EL (cell line): ENCODE measurements at places on chromosomes 3 and 15.

- DNase-seq: peak; percentile 50
Observed at GRCh38 chr3:188037195-188037718, 116.7 kb upstream of the LPP start.

DNA sequence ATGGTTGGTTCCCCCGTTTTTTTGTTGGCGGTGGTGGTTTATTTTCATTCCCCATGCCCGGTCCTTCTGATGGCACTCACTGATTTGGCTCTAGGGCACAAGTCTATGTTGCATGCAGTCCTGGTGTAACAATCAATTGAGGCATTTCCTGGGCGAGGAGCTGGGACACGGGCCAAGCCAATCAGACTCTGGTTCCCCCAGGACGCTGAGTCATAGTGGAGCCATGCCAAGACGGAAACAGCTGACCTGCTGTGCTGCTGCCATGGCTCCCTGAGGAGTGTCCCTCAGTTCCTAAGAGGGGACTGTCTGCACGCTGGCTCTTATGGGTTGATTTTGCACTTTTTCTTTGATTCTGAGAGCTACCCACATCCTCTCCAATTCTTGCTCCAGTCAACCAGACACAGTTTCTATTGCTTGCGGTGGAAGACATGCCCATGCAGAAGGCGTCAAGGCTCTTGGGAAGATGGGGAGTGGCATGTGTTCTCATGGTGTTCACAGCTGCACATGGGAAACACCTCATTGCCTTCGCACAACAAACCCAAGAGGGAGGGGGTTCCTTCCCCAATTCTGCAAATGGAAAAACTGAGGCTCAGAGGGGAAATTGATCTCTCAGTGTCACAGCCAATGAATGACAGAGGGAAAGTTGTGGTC, 28.3 kb upstream of the ALDH1L1 start:
- peak; percentile 98 for DNase-seq

DNA sequence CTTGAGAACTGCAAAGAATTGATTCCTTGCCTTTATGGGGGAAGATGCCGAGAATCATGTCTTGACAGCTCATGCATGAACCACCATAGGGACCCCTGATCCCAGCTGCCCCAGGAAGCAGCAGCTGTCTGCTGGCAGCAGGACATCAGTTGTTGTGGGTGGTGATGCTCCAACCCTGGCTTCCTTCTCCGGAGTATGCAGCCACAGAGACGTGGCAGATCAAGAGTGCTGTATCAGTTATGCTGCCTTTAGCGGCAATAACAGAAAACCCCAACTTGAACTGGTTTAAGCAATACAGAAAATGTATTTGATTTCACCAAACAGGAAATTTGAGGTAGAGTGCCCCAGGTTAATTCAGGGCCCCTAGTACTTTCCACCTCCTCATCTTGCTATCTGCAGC, 92.2 kb upstream of the TNFAIP8L3 start:
- DNase-seq: no peak

DNA sequence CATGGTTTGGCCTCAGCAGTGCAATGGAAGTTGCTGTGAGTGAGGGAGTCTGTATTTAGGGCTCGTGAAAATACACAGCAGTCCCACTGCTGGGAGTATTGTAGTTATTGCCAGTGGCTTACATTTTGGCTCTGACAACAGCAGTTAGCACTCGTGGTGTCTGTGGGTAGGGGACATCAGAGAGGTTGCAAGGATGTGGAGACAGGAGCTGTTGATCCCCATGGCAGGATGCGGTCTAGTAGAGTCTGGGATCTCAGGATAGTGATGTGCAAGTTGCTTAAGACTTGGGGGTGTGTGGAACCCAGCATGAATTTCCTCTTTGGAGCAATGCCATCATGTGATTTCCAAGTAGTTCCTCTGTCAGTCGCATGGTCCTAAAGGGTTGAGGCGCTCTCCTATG, 59.9 kb downstream of the GALK2 start:
- no peak for DNase-seq

GRCh38 chr15:72503147-72503546, 29.0 kb downstream of the ARIH1 start:
- no peak for DNase-seq

DNA sequence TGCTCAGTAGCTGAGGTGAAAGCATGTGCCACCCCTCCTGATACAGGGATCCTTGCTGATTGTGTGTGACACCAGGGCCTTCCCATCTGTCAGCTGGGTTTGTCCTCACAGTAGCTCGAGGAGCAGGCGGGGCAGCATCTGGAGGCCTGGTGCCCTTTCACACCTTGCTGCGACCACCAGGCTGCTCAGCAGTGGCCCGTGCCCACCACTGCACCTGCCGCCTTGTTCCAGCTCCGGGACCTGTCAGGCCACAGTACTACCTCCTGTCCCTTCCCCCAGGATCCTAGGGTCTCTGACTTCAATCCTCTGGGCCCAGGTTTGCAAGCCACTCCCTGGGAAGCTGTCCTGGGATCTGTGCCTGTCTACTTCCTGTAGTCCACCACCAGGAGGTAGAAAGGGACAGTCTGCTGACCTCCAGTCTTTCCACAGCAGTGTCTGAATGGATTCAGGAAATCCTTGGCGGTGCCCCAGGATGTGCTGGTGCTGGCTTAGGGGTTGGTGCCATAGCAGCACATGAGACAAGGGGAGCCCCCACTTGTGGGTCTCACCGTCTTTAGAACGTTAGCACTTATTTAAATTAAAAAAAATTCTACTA, 27.5 kb downstream of the APBA2 start:
- no peak for DNase-seq

DNA sequence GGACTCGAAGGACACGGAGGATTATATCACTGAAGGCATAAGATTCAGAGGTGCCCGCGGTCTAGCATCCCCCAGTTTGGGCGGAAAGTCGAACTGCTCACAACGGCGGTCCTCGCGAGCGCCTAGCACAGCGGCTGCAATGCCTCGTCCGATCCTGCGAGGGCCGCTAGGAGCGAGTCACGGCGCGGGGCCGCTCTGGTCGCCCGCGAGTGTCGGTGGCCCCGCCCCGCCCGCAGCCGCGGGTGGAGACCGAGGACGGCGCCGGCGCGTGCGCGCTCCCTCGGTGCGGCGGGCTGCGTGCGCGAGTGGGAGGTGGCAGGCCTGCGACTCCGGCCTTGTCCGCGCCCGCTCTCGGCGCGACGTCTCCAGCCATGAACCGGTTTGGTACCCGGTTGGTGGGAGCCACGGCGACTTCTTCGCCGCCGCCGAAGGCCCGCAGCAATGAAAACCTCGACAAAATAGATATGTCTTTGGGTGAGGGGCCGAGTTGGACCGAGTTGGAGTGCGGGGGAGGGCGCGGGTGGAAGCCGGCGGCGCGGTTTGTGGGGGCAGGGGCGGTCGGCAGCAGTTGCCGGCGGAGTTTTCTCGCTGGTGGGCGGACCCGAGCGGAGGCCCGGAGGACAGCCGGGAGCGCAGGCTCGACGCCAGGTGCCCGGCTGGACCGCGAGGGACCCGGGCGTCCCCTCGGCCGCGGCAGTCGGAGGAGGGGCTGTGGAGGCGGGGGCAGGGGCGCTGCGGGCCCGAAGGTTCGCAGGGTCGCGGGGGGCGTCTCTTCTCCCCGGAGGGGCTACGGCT, at the start of gene FYTTD1:
Gene FYTTD1, plus strand, starts transcription at position 283 of the 795 bp plus-strand sequence. Its CDS starts 89 bp downstream, at position 372.
- peak; percentile 90 for DNase-seq

GRCh38 chr15:68770216-68770615, 50.5 kb downstream of the ANP32A start:
- no peak for DNase-seq

- DNase-seq: no peak
Observed at GRCh38 chr15:51191766-51192165, 97.1 kb upstream of the TNFAIP8L3 start.

GRCh38 chr15:83379579-83379959, 67.6 kb upstream of the SH3GL3 start:
- peak; percentile 72 for DNase-seq

GRCh38 chr3:128495435-128495970, 2.5 kb upstream of the GATA2 start:
- no peak for DNase-seq

GRCh38 chr3:23377928-23378672, 175.0 kb downstream of the UBE2E2 start:
- no peak for DNase-seq

DNA sequence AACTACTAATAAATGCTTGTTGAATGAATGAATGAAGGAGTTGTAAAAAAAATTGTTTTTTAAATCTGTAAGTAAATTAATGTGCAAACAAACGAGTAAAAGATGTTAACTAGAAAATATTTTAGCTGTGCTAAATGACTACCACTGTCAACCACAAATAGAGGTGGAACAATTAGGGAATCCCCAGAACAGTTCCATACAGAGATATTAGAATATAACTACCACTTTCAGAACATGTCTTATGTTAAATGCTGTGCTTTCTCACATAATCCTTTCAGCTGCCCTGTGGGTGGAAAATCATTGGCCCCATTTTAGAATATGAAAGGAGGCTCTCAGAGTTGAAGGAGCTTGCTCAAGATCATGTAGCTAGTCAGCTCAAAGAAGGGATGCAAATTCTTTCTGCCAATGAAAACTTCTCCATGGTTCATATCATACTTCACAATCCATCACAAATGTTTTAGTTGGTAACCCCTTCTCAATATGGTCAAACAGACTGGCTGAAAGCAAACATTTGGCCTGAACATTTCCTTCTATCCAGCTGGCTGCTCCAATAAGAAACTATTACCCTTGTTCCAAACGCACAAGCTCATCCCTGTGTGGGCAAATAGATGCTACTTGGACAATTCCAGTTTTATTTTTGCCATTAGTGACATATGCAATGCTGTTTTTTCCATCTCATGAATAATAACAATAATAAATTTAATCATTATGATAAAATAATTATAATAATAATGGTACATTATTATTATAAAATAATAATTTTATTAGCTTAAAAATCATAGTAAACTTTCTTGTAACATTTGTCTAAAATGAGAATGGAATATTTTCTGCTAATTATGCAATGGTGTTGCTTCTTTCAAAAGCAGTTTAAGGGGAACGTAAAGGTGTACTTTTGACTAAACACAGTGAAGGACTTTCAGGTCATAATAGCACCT, 290.4 kb upstream of the STT3B start:
- DNase-seq: no peak

- DNase-seq: no peak
Observed at GRCh38 chr3:52502808-52503350, 7.7 kb downstream of the STAB1 start.

DNA sequence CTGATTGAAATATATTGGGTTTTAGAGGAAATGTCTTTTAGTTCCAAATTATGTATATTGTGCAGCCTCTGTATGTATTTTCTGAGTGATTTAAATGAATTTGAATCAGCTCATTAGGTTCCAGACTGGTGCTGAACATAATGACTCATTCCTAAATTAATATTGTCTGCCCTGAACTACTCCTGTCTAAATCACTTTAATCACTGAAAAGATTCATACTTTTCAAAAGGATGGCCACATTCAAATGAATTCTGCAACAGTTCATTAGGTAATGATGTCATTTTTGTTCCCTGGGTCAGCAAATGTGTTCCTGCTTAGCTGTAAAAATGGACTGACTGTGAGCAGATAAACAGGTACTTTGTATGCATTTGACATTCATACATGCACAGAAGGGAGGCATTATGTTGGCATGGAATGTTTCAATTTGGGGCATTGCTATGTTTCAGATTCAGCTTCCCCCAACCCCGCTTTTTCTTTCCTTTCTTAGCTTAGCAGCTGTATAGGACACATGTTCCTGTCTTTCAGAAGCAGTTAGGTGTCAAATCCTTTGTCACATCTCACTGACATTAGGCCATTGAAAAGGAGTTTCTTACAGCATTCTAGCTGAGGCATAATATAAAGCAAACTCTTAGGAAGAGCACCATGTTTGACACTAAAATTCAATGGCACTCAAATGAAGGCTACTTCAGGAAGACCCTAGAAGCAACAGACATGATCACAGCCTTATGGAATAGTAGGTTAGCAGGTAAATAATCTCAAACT, 318.5 kb upstream of the ARPP21 start:
- no peak for DNase-seq

DNA sequence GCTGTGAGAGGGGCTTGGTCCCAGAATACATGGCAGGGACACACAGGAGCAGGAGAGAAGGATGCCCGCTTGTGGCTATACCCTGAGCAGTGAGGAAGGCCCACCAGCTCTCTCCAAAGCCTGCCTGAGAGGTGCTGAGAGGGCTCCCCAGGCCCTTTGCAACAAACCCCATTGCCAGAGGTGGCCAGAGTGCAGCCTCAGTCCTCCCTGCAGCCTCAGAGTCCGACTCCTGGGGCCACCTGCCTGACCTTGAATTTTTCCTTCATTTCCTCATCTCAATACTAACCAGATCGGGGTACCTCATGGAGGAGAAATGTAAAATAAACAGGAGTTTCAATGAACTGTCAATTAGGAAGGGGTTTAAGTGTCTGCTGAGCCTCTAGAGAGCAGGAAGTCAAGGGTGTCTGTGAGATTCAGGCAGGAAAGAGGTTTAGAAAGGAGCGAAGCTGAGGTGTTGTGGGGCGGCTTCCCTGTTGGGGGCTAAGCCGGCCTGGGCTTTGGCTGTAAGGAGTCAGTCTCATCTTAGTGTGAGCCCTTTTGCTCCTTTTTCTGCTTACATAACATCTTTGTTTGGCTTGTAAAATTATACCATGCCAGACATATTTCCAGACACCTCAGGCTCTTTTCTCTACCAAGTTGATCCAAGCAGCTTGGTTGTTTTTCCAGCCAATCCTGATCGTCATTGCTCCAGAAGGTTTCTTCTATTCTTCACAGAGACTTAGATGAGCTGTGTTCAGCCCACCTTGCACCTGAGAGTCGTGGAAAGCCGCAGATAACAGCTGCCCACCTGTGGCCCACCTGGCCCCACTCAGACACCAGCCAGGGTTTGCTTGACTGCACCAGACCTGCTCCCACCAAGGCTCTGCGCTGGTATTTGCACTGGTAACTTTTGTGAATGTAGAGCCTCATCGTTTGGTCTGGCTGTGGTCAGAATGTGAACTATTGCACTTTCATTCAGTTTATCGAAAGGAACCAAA, 36.7 kb downstream of the CMTM7 start:
- no peak for DNase-seq

DNA sequence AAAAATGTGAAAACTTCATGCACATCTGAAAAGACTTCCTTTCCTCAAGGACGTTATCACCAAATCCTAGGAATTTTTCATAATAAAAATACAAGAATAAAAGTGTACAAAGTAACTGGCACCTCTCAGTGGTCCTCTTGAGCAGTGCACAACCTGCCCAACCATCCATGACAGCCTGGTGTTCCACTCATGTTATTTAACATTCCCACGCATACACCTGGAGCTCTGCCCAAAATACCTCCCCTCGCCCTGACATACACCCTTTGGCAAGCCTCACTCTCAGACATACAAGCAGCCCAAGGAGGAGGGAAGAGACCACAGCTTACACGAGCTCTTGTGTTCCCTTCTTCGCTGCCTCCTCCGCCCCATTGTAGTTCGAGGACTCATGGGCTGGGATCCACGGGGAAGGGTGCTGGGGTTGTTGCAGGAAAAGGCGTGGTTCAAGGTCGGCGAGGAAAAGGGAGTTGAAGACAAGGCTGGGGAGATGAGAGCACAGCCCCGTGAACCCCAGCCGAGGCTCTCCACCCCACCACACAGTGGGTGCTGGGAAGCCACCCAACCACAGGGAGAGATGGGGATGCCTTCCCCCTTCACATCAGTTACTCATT, 23.3 kb downstream of the GRIP2 start:
- no peak for DNase-seq
